ENCODE measurements at places on chromosomes 7 and 10.

DNA sequence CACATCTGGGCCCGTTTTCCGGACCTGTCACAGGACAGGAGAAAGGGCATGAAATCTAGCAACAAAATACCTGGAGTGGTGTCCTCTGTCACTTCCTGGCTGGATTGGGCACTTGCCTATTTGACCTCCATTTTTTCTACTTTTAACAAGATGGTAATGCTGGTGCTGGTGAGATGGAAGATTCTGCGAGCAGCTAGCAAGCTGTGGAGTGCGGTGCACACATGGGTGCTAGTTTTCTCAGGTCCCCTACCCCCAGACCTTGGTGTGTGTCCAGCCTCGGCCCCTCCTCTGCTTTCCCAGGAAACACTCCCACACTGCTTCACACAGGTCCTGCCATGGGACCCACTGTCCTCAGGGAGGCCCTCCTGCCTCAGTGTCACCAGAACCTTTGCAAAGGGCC, 87.7 kb downstream of the WDR11 start:
- DNase-seq = no peak

DNA sequence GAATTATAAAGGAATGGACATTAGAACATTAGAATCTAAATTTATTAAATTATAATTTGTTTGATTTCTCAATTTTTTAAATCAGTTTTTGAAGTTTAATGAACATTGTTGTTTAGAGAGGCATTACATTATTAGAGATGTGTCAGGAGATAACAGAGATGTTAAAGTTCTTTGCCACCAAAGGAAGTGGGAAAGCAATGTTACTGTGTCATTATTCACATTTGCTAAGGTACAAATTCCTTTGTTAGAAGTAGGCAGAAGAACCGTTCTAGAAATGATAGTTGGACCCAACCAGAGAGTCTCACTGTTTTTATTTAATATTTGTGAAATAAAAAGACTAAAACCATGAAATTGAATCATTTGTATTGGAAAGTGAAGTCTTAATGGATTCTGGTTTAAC, 92.9 kb downstream of the MDFIC start:
- DNase-seq = no peak

- DNase-seq = no peak
Measured at GRCh38 chr7:52995676-52996075, 39.8 kb upstream of the POM121L12 start.

GRCh38 chr7:41824284-41824683, 121.4 kb upstream of the INHBA start:
- no peak for DNase-seq

DNA sequence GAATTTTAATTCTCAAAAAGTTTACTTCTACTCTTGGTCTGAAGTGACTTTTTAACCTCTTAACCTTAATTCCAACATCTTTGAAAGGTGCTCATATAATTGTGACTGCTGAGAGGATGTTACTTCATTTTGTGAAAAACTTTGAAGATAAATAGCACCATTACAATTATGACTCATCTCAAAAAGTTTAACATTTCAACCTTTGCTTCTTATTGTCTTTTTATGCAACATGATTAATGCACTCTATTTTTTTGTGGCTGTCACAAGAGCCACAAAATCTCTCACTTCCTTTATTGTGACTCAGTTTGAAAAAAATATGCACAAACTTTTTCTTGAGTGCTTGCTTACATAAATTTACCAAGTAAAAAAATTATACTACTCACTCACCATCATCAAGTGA, 383.1 kb downstream of the LRRTM3 start:
- DNase-seq = no peak

- DNase-seq = no peak
Measured at GRCh38 chr7:47150497-47151260, 431.2 kb downstream of the TNS3 start.
